Naive thymus-derived CD4-positive, alpha-beta T cell (primary cell): ENCODE measurements at places on chromosomes 2 and 18. TPM values are rescaled to one million over a fixed set of nuclear protein-coding genes. Genes with fewer than 3 reads are reported as not detected.

USP14 gene
- total RNA-seq = 46.4 TPM

G6PC2 gene
- not detected in 2 replicates for total RNA-seq

ALPP gene
- 0.24 TPM for total RNA-seq

FSHR gene
- total RNA-seq = not detected in 2 replicates

MAB21L4 gene
- total RNA-seq = not detected

TMEM200C gene
- not detected in 2 replicates for total RNA-seq

DNA sequence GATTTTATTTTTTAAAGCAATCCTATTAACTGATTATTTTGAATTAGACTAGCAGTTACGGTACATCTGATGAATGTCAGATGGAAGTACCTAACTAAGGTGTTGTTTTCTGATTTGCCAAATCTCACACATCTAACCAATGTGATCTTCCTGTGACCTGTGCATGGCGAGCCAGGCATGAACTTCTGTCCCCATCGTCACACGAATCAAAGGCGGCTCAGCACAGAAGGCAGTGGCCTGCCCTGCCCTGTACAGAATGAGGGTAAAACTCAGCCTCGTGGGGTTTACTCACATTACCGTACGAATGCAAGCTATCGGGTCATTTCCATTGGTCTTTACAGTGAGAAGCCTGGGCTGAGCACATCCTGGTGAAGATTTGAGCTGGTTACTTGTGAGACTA, 87.3 kb downstream of the WDSUB1 start:
- no peak for DNase-seq

- DNase-seq = no peak
These were observed 185.1 kb downstream of the MYO3B start for GRCh38 chr2:170362871-170363631.

- DNase-seq = peak; percentile 22
These were observed 3.7 kb upstream of the CRIM1 start for GRCh38 chr2:36351736-36352349.

DNA sequence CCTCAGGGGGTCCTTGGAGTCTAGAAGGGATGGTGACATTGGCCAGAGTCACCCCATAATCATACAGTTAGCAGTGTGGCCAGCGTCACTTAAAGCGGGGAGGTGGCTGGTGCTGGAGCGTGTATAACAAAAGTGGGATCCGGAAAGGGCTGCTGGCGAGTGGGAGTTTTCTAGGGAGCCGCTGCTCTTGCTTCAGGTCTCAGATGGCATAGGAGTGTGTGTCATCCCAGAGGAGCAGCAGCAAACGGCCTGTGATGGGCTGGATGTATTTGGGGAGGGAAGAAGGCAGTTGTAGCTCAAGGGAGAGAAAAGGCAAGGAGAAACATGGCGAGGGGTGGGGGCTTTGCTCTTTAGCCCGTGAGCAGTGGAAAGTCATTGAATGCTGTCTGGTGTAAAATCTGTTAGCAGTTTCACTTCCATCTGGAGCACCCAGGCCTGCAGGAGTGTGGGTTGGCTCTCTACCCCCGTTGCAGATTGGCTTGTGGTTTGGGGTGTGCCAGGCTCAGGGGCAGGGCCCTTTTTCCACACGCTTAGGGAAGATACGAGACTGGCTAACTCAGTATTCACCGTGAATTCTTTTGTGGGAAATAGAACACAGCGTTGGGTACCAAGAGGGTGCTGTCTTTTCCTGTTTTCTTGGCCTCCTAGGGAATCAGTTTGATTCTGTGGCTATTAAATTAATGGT, 120.5 kb downstream of the AGAP1 start:
- DNase-seq = no peak

- no peak for DNase-seq
These were observed 54.2 kb upstream of the SEMA4C start for GRCh38 chr2:96923810-96924774.

DNA sequence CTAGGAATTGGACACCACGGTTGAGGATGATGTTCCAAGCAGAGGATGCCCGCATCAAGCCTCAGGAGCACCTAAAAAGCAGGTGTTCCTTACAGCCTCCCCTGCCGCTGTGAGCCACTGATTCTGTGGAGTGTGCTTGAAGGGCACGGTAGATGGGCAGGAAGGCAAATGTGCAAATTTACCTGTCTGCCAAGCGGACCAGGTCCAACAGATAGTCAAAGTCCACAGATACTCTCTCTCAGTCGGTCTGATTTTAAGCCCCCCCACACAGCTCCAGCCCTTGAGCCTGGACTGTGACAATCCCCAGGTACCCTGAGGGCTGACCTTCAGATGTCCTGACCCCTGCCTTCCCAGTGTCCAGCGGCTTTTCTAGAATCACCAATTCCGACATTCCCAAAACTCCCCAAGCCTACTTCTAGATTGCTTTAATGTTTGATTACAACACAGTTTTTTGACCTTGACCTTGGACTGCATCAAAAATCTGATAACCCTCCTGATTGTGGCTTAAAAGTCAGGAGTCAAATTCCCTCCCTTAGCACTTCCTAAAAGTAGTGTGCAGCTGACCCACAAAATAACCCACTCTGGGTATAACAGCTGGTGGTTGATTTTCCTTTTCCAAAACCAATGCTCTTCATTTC, 208.8 kb upstream of the NCKAP5 start:
- DNase-seq = no peak

DNA sequence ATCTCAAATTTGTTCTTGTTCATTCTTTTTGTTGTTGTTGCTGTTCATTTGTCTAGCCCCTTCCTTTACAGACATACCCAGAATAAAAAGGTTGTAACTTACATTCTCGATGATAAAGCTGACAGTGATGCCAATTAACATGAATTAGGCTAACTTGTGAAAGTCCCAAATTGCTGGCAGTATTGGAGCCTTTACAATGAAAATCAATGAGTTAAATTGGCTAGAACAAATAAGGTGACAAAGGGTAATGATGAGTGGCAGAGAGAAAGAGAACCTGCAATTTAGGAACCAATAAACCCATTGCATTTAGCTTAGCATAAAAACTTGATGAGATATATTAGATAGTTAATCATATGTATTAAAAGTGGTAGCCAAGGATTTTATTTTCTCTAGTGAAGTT, 521.0 kb downstream of the ADCYAP1 start:
- DNase-seq = no peak

- no peak for DNase-seq
These were observed 17.5 kb downstream of the FTCDNL1 start for GRCh38 chr2:199833525-199833924.

- DNase-seq = no peak
These were observed 4.9 kb upstream of the IL1B start for GRCh38 chr2:112841295-112842044.

- DNase-seq = no peak
These were observed 3.5 kb downstream of the RNF149 start for GRCh38 chr2:101305035-101305434.

DNA sequence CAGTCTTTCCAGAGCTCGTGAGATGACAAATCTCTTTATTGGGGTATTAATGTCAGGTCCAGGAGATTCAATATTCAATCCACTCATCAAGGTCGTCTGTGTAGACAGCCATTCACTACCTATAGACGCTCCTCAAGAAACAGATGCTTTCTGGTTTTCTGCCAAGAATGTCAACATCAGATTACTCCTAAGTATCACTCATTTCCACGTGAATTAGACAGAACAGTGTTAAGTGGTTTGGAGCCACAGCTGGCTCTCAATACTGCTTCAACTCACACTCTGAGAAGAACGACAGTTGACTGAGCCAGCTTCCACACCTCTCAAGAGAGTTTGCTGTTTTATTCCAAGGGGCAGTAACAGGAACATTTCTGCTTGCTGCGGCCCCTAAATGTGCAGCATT, 113.5 kb upstream of the NEDD4L start:
- no peak for DNase-seq

- DNase-seq = no peak
These were observed 24.2 kb downstream of the SIX3 start for GRCh38 chr2:44965684-44966083.

DNA sequence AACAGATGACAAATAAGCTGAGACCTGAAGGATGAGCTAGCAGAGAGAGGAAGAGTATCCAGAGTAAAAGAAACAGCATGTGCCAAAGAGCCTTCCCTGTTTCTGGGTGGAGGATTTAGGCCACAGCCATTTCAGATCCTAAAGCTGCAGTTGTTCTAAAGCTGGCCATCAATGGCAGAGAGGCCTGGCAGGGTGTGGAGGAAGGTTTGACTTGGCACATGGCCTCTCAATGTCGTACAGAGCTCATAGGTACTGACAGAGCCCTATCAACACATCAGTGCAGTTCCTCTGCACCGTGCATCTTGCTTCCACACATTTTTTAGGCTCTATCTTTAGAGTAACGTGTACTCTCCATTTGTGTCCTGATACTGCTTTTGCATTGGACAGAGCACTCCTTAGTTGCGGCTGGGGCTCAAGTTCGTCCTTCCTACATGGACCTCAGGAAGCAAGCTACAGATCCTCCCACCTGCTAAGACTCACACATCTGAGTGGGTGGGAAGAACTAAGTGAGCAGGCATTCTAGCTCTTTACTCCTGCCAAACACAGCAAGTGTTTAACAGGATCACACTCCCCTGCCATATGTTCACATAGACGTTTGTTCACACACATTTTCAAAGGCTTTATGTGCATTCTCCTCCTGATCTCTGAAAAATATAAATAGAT, 3.0 kb upstream of the CHMP3 start:
- DNase-seq = no peak

DNA sequence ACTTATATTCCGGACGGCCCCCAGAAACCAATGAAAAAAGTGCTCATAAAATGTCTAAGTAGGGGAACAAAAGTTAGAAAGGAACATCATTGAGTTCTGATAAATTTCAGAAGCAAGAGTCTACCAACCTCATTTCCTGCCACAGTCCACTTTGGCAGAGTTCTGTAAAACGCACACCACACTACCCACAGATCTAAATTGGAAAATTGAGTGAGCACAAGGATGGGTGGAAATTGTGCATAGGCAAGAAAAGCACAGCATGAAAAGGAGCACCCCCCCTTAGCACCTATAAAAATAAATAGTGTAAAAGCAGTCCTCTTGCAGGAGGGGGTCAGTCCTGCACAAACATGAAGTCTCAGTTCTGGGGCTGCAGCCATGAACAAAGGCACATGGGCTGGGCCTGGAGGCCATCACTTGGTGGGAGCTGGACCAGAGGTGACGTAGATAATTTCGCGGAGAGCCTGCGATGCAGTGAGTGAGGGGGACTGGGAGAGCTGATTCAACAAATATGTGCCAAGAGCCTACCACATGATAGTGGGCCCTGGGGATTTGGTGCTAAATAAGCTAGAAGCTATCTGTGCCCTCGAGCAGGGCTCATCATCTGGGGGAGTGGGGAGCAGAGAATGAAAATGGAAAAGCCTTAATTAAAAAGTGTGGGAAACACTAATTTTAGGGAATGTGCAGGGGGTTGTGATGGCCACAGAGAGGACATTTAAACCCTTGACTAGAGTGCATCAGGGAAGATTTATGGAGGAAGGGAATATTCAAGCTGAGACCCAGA, 48.9 kb upstream of the SPP2 start:
- no peak for DNase-seq
